A549 treated with Hydrocortisone at 1 μM for 4 hours (cell line): ENCODE measurements at places on chromosomes 7 and 10. TPM values are rescaled to one million over a fixed set of nuclear protein-coding genes. Genes with fewer than 3 reads are reported as not detected.

The CLRN3 gene
- not detected in 5 replicates for total RNA-seq

The CYP2C19 gene
- not detected in 5 replicates for total RNA-seq

The BMPER gene
- 4.2 to 8.5 TPM (median 4.4 TPM) in 5 replicates for total RNA-seq

The VAX1 gene
- total RNA-seq: 1.3 to 1.6 TPM (median 1.5 TPM) in 5 replicates

The SLC39A12 gene
- not detected in 5 replicates for total RNA-seq

The ZWINT gene
- 77.2 to 99.7 TPM (median 82.7 TPM) in 5 replicates for total RNA-seq

The CYP3A4 gene
- 0.07 to 0.15 TPM in 2 of 5 replicates, not detected in the others for total RNA-seq

The MYL10 gene
- total RNA-seq: not detected in 5 replicates

The VWDE gene
- 0.31 to 0.70 TPM (median 0.43 TPM) in 5 replicates for total RNA-seq

The DNAJC12 gene
- 47.0 to 62.1 TPM (median 57.0 TPM) in 5 replicates for total RNA-seq

The NOS3 gene
- 0.33 to 0.51 TPM (median 0.38 TPM) in 5 replicates for total RNA-seq

The PTCD1 gene
- 5.8 to 9.9 TPM (median 6.9 TPM) in 5 replicates for total RNA-seq

The SPDYE17 gene
- not detected in 5 replicates for total RNA-seq

The ANKIB1 gene
- total RNA-seq: 14.1 to 23.8 TPM (median 19.1 TPM) in 5 replicates

The INMT gene
- not detected in 5 replicates for total RNA-seq
